ENCODE measurements at places on chromosomes 6 and 20.

GRCh38 chr20:36368869-36369268 is 62.7 kb downstream of the DLGAP4 start:
- DNase-seq = no peak

DNA sequence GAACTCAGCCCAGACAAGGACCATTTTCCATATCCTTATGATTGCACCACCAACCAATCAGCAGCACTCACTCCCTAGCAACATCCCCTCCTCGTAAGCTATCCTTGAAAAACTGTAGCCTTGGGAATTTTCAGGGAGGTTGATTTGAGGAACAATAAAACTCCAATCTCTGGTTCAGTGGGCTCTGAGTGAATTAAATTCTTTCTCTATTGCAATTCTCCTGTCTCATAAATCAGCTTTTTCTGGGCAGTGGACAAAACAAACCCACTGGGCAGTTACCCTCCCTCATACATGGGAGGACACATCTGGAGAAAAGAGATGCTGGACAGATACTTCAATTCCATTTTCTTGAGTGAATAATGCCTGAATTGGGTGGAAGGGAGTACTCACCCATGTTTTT is 115.4 kb upstream of the STXBP5 start:
- DNase-seq = no peak

DNA sequence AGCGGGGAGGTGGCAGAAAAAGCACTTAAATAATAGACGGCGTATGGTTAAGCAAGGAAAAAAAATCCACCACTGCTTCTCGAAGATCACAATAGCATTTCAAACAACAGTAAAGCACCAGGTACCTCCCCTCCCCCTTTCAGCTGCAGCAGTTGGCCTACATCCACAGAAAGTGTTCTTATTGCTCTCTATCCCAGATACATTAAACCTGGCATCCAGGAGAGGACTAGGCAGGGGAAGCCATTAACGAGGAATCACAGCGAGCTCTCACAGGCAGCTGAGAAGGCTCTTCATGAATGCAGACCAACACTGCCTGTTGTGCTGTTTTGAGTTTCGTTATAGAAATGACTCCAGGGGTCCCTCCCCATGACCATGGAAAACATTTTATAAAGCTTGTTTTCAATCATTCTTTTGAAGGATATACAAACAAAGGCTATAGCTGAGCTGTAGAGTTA is 11.8 kb downstream of the FYN start:
- no peak for DNase-seq

GRCh38 chr20:35088231-35089145 is 4.1 kb downstream of the TRPC4AP start:
- no peak for DNase-seq

DNA sequence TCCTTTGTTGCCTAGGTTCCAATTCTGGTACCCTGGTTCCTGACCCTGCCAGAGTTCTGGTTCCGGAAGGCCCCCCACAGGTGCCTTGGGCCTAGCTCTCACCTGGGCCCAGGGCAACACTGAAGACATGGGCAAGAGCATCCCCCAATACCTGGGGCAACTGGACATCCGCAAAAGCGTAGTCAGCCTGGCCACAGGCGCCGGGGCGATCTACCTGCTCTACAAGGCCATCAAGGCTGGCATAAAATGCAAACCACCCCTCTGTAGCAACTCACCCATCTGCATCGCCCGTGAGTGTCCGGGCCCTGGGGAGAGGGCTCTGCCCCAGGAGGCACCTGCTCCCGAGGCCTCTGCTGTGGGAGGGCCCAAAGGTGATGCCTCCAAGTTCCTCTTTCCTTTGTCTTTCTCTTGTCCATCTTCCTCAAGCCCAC is at the start of gene ARMC12:
TSS of gene ARMC12 (plus strand) at position 51 of the 431 bp plus-strand sequence. CDS start at position 128, 77 bp downstream.
- no peak for DNase-seq

DNA sequence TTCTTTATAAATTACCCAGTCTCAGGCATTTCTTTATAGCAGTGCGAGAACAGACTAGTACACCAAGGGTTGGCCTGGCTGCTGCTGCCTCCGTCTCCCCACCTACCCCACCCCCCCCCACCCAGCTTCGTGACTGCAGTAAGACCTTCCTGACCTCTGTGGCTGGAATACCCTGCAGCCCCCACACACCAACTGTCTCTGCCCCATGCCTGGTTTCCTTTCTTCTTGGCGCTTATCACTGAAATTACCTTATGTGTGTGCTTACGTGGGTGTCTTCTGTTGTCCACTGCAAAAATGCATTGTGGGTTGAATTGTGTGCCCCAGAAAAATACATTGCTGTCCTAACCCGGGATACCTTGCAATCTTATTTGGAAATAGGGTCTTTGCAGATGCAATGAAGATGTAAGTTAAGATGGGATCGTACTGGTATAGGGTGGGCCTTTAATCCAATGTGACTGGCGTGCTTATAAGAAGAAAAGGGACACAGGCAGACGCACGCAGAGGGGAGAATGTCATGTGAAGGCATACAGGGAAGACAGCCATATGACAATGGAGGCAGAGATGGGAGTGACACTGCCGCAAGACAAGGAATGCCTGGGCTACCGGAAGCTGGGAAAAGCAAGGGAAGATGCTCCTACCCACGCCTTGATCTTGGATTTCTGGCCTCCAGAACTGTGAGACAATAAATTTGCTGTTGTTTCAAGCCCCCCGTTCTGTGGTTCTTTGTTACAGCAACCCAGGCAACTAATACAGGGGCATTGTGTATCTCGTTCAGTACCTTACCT is 15.4 kb downstream of the SYNJ2 start:
- DNase-seq = no peak

DNA sequence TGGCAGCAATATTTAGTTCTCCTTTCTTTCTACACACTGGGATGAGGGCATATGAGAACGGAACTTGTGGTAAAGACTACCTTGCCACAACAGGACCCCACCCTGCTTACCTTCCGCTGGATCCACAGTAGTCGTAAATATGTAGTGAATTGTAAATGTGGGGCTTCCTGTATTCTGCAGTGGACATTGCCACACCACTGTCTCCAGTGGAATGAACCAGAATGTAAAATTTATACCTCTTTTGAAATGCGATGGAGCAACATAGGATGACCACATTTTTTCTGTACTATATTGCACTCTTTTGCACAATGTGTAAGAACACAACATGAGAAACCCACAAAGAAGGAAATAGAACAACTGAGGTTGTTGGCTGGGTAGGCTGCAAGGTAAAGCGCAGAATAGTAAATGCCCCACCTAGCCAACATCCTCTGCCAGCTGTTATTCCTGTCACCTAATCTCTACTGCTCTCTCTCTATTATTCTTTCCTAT is 16.1 kb upstream of the RIPOR2 start:
- DNase-seq = no peak

GRCh38 chr20:62555642-62556420 is 80.0 kb upstream of the GATA5 start:
- DNase-seq = no peak

DNA sequence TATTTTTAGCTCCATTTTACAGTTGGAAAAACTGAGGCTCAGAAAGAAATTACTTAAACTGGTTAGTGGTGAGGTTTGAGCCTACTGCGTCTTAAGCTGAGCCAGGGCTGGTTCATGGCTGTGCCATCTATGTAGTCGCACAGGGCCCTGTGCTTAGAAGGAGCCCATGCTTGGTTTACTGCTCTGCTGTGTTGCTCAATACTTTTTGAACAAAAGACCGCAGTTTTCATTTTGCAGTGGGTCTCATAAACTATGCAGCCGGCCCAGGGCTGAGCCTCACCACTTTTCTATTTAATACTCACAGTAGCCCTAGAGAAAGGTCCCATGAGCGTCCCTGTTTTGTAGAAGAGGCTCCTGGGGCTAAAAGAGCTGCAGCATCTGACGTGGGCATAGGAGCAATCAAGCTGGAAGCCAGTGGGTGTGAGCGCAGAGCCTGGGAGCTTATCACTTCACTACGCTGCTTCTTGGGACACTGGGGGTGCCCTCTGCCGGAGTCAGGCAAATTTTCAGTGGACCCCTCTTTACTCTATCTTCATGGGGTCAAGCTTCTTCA is 501 bp downstream of the SIRPB2 start:
- no peak for DNase-seq

GRCh38 chr6:35300848-35301247 is 3.2 kb downstream of the DEF6 start:
- DNase-seq = no peak

DNA sequence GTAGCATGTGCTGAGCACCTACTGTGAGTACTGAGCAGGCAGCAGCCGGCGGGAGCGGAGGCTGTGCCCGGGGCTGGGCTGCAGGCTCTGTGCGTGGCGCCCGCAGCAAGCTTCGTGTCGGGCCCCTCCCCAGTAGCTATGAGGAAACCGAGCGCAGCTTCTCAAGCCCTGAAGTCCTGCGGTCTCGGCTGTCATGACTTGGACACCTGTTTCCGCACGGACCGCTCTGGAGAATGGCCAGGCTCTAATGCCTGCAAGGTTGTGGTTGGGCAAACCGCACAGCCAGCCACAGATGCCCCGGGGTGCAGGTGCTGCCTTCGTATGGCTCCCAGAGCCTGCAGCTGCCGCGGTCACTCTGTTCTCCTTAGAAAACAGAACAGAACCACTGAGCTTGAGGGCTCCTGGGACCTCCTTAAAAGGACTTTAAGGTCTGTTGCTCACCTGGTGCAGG is 33.7 kb downstream of the PYGB start:
- DNase-seq = no peak

DNA sequence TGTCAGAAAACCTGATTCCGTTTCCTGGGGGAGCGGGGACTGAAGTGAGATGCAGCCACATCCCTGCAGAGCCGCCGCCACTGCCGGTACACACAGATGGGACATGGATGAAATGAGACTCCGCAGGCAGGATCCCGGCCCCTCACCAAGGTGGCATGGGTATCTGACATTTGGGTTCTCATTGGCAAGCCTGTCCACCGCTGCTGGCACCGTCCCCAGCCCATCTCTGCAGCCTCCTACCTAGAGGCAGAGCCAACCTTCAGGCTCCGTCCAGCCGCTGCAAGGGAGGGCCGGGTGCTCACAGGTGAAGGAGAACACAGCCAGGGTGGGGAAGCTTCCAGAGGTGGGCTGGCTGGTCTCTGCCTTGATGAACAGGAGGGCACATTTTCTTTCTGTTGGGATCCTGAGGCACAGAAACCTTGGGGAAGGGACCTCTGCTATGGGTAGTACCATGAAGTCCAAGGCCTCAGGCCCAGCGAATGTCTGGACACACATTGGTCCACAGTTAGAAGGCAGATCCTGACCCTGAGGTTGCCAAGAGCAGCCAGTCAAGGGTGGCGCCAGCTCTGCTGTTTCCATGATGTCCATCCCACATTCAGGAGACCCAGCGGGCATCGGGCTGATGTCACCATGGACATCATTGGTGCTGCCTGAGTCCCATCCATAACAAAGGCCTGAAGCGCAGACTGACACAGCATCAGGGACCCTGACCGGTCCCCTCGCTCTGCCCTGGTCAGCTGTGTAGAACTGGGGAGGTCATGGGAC is 177.4 kb downstream of the TAF4 start:
- DNase-seq = no peak

- DNase-seq = no peak
These were observed 86.8 kb downstream of the PLG start for GRCh38 chr6:160788806-160789205.

GRCh38 chr20:33833333-33833732 is 22.2 kb downstream of the CHMP4B start:
- no peak for DNase-seq

DNA sequence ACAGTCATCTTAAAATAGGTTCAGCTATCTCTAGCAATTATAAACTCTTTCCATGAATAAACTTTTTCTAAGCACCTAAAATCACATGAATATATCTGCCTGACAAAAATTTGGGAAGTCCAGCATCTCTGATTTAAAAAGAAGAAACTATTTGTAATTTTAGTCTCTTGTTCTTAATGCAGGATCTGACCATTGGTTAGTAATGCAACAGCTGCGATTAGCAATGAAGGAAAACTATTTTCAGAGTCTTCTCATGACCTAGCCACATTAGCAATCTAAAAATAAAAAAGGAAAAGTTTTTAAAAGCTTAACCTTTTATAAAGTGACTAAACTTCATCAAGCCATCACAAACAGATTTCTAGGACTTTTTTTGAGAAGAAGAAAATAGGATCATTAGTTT is 97.5 kb downstream of the PTPRK start:
- DNase-seq = no peak

GRCh38 chr6:19319005-19319404 is 518.2 kb upstream of the ID4 start:
- no peak for DNase-seq

- peak; percentile 44 for DNase-seq
These were observed 49.7 kb downstream of the TOP1 start for GRCh38 chr20:41078329-41078728.

- no peak for DNase-seq
These were observed 16.1 kb upstream of the PPP1R14C start for GRCh38 chr6:150126641-150127291.

- DNase-seq = no peak
These were observed 7.9 kb upstream of the ABHD12 start for GRCh38 chr20:25398376-25399036.

- DNase-seq = no peak
These were observed 41.0 kb downstream of the VGLL2 start for GRCh38 chr6:117306227-117306790.

DNA sequence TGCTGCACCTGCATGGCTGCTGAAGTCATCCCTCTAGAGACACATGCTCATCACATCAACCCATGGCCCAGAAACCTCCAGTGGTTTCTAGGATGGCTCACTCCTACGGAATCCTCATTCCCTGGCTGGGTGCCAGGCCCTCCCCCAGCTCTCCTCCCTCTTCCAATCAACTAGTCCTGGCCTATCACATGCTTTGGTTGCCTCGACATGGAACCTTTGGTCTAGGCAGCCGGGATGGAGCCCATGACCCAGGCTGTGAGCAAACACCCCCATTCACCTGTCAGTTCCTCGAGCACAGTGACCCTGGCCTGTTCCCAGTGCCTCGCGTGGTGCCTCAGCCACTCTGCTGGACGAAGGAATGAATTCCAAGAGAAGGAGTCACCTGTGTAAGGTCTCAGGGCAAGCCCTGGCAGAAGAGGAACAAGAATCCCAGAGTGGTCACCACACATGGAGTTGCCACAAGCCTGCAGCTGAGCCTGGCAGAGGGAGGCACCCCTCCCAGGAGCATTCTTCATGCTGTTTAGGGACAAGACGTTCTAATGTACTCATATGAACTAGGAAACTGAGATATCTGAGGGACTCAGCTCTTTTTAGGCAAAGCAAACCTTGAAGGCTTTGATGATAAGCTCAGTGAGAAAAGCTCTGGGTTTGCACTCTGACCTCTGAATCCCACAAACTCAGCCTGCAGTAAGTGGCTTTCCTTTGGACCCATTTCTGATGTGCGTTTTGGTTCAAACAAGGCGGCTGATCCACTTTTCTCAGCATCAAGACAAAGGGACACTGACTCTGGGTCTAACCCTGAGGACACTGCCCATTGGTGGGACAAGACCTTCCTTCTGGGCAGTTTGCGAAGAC is 40.2 kb downstream of the PPP1R3G start:
- DNase-seq = no peak
